ENCODE measurements at places on chromosomes 5 and 9.

DNA sequence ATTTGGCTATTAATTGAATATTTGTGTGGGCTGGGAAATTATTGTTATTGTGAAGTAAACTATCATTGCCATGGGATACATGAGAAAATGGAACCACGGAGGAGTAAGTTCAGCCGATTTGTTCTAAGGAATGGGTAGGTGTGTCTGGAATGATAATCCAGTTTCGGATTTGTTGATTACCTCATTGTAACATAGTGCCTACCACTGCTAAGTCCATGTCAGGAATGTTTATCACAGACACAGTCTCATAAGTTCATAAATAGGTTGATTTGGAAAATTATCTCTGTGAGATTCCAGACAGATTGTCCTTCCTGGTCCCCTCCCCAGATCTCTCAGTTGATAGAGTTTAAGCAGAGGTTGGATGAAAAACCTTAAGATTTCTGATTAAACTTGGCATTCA is 78.1 kb upstream of the MAST4 start:
- H3K4me3 ChIP-seq: no peak overlapping the region
- H3K27ac ChIP-seq: no peak overlapping the region
- DNase-seq: no peak

DNA sequence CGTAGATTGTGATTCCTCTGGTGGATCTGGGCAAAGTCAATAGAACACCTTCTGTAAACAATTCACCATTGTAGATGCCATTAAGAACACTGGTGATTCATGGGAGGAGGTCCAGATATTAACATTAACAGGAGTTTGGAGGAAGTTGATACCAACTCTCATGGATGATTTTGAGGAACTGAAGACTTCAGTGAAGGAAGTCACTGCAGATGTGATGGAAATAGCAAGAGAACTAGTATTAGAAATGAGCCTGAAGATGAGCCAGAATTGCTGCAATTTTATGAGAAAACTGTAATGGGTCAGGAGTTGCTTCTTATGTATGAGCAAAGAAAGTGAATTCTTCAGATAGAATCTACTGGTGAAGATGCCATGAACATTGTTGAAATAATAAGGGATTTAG is 26.9 kb downstream of the TCERG1 start:
- no peaks in the 10 kb centered on the region for H3K27me3 ChIP-seq
- no peak for DNase-seq
- H3K4me1 ChIP-seq: no peaks in the 10 kb centered on the region
- H3K4me3 ChIP-seq: no peak overlapping the region
- H3K36me3 ChIP-seq: peaks cover 49% of the 10 kb centered on the region

DNA sequence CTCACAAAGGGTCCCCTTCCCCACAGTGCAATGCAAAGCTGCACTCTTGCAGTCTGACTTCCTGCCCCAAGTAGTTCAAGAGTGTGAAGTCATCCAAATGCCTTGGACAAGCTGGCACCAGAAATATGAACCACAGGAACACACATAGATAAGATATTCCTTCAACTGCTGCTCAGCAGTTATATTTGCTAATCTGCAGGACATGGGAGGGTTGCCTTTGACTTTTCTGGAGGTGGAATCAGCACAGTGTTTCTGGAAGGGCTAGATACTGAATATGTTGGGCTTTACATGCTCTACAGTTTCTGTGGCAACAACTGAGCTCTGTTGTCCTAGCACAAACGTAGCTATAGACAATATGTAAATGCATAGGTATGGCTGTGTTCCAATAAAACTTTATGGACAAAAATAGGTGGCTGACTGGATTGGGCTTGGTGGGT is 96.7 kb upstream of the PCA3 start:
- no peaks in the 10 kb centered on the region for H3K36me3 ChIP-seq
- no peaks in the 10 kb centered on the region for H3K4me1 ChIP-seq
- H3K27ac ChIP-seq: no peak overlapping the region
- no peaks in the 10 kb centered on the region for H3K27me3 ChIP-seq
- DNase-seq: no peak

DNA sequence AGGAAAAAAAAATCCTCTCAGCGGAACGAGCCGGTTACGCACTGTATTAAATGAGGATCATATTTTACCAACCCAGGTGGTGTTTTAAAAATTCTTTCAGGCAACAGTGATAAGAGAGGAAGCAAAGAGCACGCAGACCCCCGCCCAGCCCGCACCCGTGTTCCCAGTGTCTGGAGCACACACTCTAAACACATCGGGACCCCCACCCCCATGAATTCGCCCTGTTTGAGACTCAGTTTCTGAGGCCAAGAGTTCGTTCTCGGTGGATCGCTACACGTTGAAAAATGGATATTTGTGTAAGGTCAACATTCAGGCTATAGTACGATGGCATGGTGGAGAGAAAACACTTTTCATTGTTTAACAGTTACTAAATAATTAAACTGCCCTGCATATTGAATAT is 196.3 kb downstream of the MEF2C start:
- no peak overlapping the region for H3K27ac ChIP-seq
- H3K4me3 ChIP-seq: no peak overlapping the region
- peaks cover 74% of the 10 kb centered on the region for H3K27me3 ChIP-seq
- no peak for DNase-seq

DNA sequence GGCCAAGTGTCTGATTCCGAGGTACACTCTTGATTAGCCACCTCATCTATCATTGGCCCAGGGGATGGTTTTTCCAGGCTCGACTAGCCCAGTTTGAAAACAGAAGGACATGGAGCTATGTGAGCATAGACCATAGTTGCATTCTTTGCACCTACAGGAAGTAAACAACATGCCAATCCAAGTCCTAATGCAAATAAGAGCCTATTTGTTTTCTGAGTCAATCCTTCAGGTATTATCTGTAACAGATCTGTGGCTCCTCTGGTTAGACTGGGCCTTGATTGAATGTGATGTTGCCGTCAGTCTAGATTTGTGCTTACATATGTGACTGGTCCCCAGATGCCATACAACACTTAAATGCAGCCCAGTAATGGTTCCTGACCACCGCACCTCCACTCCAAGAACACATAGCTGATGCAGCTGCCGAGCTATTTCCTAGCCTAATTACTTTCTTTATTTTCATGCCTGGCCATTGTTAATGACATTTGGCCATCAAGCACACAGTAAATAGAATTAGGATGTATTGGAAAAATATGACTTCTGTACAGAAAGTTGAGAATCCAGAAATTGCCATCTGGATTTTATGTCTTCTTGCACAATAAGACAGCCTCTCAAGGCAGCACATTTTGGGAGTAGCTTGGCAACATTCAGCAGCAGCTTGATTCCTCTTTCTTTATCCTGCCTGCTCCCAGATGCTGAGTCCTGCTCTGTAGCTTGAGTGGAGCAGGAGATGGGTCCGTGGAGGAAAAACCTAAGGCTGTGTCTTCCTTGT is 29.5 kb upstream of the ARHGAP26 start:
- DNase-seq: no peak
- no peaks in the 10 kb centered on the region for H3K4me1 ChIP-seq
- no peak overlapping the region for H3K4me3 ChIP-seq
- no peak overlapping the region for H3K27ac ChIP-seq

- H3K4me3 ChIP-seq: no peak overlapping the region
- no peaks in the 10 kb centered on the region for H3K36me3 ChIP-seq
- H3K27me3 ChIP-seq: no peaks in the 10 kb centered on the region
- no peak for DNase-seq
- H3K27ac ChIP-seq: no peak overlapping the region
Observed at GRCh38 chr9:96599298-96599697, 20.3 kb downstream of the CDC14B start.

DNA sequence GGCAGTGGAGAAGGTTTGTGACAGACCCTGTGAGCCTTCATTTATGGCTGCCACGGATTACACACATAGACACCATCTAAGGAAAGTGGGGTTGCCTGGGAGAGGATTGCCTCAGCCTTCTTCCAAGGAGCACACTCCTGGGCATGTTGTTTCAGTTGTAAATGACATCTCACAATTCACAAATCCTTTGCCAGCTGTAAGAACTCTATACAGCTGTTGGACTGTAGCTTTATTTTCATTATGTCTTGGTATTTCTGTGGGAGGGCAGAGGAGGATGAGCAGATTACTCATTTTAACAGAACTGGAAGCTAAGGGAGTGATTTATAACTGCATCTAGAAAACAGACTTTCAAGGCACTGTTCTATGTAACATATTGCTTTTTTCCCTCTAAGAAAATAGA is 25.6 kb downstream of the MELK start:
- H3K36me3 ChIP-seq: no peaks in the 10 kb centered on the region
- DNase-seq: no peak

DNA sequence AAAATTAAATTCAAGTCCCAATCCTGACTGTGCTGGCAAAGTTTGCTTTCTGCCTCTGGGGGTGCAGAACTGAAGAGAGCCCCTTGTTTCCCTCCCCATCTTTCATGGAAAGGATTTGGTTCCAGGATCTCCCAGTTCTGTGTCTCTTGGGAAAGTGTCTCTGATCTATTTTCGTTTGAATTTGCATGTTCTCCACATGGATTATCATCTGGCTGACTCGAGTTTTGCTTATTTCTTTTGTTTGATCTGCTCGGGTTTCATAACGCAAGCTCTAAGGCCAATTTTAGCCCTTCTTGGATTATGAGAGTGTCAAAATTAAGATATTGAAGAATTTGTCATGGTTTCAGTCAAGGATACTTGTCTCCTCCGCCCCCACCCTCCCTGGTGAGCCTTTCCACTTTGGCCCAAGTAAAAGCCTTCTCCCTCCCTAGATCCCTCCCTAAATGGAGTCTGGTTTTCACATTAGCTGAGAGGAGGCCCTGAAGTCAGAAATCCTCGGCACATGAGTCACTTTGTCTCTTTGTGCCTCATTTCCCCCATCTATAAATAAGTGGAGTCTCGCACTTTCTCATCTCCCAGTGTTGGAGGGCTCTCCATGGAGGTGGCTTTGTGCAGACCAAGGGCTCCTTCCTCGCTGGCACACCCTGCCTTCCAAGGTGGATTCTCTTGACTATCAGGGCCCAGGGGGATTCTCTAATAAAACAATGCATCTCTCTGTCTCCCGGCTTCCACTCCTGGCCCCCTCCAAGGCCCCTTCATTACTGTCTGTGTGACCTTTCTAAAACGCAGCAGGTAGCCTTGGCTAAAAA is 17.3 kb downstream of the ADRB2 start:
- no peak for DNase-seq
- H3K4me1 ChIP-seq: peaks cover 5% of the 10 kb centered on the region
- no peak overlapping the region for H3K4me3 ChIP-seq
- no peaks in the 10 kb centered on the region for H3K27me3 ChIP-seq
- no peak overlapping the region for H3K27ac ChIP-seq

DNA sequence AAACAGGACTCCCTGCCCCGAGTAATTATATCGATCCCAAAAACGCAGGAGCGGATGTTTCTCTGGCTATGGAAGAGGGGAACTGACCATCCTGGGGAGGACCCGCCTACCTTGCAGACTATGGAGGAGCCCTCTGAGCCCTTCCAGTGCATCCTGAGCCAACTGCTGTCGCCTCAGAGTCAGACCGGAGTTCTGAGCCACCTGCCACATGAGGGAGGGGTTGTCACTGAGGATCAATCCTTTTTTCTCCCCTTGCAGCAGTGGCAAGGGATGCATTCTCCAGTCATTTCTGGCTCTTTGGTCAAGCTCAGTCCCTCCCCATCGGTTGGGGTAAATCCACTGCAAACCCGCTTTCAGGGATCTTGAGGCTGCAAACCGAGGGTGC is 709 bp downstream of the FANCG start:
- no peaks in the 10 kb centered on the region for H3K36me3 ChIP-seq
- DNase-seq: no peak
- H3K27ac ChIP-seq: peak overlapping the region; percentile 73
- H3K4me3 ChIP-seq: peak overlapping the region; percentile 89

- DNase-seq: no peak
- no peaks in the 10 kb centered on the region for H3K36me3 ChIP-seq
- no peak overlapping the region for H3K27ac ChIP-seq
Observed at GRCh38 chr5:143977891-143978461, 166.0 kb downstream of the HMHB1 start.

GRCh38 chr5:132896685-132897084 is 23.2 kb downstream of the LEAP2 start:
- no peaks in the 10 kb centered on the region for H3K27me3 ChIP-seq
- H3K4me1 ChIP-seq: no peaks in the 10 kb centered on the region
- H3K4me3 ChIP-seq: no peak overlapping the region
- peaks cover 72% of the 10 kb centered on the region for H3K36me3 ChIP-seq
- no peak overlapping the region for H3K27ac ChIP-seq

DNA sequence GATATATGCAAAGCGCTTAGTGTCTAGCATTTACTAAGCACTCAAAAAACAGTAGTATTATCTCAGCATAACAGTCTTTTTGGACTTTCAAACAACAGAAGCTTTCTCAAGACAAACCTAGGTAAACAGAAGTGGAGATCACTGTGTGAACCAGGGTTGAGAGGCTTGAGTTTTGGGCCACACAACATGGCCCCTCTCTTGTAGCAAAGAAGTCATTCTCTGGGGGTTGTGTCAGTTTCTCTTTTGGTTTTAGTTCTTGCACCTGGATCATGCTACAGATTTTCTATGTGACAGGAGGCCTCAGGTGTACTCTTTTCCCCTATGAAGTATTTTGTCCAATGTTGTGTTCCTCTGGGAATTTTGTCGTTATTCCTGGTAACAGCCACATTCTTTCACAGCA is 30.0 kb downstream of the INSYN2B start:
- no peak for DNase-seq
- H3K27me3 ChIP-seq: no peaks in the 10 kb centered on the region

- no peak for DNase-seq
- H3K36me3 ChIP-seq: no peaks in the 10 kb centered on the region
- H3K27ac ChIP-seq: no peak overlapping the region
- H3K27me3 ChIP-seq: no peaks in the 10 kb centered on the region
- H3K4me3 ChIP-seq: no peak overlapping the region
Observed at GRCh38 chr5:120545007-120545406, 80.9 kb downstream of the PRR16 start.

DNA sequence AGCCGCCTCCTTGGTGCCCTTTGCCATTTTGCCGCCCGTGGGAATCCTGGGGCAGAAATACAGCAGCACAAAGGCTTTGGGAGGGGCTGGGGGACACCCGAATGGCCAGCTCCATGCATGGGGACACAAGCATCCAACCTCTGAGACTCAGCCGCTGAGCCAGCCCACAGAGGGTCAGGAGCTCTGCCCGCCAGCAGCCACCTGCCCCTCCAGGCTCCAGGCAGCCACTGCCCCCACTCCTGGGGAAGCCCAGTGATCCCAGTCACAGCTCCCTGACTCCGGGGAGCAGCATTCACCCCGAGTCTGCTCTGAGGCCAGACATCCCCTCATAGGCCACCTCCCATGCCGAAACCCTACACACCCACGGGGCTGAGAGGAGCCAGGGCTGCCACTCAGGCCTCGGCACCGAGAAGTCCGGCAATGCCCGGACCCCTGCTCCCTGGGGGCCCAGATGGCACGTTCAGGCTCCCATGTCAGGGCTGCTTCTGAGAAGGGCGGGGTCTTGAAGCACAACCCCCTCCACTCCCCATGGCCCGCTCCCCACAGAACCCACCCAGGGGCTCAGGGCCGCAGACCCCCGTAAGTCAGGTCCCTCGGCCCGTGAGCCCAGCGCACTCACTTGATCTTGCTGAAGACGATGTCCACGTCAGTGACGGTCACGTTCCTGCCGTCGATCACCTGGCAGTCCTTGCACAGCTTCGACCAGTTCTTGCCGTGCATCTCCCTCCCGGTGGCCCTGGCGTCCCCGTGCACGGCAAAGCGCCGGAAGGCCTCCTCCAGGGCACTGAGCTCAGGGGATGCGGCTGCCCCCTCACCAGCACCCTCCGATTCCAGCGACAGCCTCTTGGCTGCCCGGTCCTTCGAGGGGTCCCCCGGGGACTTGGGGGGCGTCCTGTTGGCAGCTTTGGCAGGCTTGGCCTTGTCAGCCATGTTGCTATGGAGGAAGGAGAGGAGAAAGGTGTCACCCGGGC is 15.7 kb downstream of the TPPP start:
- no peak for DNase-seq
- H3K27ac ChIP-seq: no peak overlapping the region
- H3K4me1 ChIP-seq: peaks cover 11% of the 10 kb centered on the region
- no peaks in the 10 kb centered on the region for H3K27me3 ChIP-seq
- no peak overlapping the region for H3K4me3 ChIP-seq

All from effector memory CD4-positive, alpha-beta T cell (primary cell).